Fibroblast of skin of right quadriceps (primary cell): ENCODE measurements at places on chromosomes 3 and 15.
A peak's percentile ranks its signal among the peaks of the same experiment; 100 is the strongest.

DNA sequence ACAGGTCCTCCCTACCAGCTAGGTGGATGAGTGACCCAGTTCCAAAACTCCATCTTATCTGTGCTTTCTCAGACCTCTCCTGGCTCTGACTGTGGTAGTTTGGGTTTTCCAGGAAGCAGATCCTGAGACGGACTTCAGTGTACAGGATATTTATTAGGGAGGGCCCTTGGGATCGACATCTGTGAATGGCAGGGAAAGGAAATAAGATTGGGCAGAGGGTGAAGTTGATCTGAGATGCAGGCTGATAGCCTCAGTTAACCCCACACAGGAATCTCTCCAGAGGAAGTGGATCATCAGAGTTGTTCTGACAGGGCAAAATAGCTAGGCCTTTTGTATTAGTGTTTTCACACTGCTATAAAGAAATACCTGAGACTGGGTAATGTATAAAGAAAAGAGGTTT lies 16.7 kb upstream of the MAPK6 start:
- no peak for DNase-seq

GRCh38 chr3:8218353-8218940 lies 283.2 kb upstream of the LMCD1 start:
- no peak for DNase-seq

- DNase-seq = peak; percentile 24
Observed at GRCh38 chr15:83275412-83275811, 9.1 kb downstream of the BNC1 start.

- peak; percentile 44 for DNase-seq
Observed at GRCh38 chr3:113128386-113129015, 82.9 kb upstream of the BOC start.

DNA sequence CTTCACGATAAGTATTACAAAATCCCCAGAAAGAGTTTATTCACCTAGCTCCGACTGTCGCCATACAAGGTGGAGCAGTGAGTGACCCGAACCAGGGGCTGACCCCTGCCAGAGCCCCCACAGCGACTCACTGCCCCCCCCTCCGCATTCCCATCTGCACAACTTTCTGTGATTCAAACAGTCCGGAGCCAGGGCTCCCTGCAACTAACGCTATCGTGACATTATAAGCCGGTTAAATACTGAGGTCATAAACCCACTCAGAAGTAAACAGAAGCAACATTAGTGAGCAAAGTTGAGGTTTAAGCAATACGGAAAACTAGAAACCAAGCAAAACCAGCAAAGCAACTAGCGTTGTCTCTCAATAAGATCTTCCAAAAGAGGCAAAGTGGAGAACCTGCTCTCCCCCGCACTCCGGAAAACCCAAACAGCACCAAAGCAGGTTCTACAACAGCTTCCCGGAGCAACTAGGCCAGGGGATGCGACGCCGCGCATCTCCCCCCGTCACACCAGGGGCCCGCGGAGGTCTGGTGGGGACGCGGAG lies 642 bp downstream of the SCAP start:
- peak; percentile 5 for DNase-seq

DNA sequence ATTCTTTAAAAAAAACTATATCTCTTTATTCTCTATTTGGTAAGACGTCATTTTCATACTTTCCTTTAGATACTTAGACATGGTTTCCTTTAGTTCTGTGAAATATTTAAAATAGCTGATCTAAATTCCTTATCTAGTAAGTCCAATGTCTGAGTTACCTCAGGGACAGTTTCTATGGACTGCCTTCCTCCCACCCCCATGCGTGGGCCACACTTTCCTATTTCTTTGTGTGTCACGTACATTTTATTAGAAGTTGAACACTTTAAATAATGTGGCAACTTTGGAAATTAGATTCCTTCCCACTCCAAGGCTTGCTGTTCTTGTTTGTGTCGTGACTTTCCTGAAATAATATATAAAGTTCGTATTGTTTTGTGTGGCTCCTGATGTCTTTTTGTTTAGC lies 260.7 kb downstream of the EDEM1 start:
- DNase-seq = no peak

DNA sequence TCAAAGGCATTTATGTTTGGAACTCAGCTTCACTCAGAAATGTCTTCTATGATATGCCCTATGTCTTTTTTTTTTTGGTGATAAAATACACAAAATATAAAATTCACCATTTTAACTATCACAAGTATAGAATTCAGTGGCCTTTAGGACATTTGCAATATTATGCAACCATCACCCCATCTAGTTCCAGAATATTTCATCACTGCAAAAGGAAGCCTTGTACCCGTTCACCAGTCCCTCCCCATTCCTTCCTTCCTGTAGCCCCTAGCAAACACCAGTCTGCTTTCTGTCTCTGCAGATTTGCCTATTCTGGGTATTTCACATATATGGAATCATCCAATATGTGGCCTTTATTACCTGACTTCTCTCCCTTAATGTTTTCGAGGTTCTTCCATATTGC lies 134.8 kb downstream of the ADAMTS9 start:
- no peak for DNase-seq

GRCh38 chr3:98593046-98593936 lies at the start of gene CPOX:
TSS of gene CPOX (minus strand) at chr3:98593611. CDS start at chr3:98593504, 107 bp downstream.
- peak; percentile 89 for DNase-seq

GRCh38 chr3:152127058-152127457 lies 141.7 kb upstream of the MBNL1 start:
- DNase-seq = peak; percentile 43

- no peak for DNase-seq
Observed at GRCh38 chr3:147836330-147836729, 427.2 kb downstream of the ZIC1 start.

- no peak for DNase-seq
Observed at GRCh38 chr15:48416301-48416700, 85.1 kb downstream of the DUT start.

DNA sequence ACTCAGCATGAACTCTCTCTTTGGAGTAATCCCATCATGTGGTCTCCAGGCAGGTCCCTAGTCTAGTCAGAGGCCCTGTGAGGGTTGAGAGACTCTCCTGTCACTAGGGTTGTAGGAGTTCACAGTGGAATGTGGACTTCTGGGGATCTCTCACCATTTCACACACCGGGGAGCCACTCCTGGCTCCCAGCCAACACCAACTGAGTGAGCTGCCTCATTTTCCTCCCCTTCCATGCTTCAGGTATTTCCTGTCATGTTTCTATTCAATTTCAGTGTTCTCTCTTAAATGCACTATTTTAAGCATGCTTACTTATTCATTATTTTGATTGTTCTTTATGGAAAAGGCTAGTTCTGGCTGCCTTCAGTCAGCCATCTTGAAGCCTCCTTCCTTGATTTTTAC lies 467.5 kb upstream of the ARL6 start:
- DNase-seq = no peak

DNA sequence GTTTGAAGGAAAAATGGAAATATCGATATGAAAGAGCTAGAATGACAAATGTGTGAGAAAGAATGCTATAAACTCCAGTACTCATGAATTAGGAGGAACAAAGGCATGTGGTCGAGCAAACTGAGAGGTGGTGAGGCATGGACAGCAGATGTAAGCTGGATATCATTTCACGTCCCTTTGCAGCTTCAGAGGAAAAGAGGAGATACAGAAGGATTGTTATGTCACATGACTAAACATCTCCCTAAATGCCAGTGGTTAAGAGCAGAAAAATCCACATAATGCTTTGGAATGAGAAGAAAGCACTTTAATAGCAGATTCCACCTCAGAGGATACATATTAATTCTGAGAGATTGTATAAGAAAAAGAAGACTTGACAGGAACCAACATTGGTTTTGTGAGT lies 248.7 kb downstream of the ZIC4 start:
- peak; percentile 53 for DNase-seq

DNA sequence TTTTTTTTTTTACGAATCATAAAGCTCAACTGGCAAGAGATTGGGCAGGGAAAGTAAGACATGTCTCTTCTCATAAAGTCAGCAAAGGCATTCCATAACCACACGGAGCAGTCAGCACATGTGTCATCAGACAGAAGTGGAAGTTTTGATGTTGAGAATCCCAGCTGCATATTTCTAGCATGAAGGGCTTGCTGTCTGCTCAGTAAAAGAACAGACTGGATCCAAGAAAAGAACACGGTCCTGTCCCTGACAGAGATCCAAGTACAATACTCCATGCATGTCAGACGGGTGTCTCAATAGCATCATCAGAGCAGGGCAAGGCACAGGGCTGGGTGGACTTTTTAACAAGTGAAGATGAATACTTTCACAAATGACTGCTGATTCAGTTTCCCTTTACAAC lies 38.2 kb downstream of the ABI3BP start:
- DNase-seq = peak; percentile 96

DNA sequence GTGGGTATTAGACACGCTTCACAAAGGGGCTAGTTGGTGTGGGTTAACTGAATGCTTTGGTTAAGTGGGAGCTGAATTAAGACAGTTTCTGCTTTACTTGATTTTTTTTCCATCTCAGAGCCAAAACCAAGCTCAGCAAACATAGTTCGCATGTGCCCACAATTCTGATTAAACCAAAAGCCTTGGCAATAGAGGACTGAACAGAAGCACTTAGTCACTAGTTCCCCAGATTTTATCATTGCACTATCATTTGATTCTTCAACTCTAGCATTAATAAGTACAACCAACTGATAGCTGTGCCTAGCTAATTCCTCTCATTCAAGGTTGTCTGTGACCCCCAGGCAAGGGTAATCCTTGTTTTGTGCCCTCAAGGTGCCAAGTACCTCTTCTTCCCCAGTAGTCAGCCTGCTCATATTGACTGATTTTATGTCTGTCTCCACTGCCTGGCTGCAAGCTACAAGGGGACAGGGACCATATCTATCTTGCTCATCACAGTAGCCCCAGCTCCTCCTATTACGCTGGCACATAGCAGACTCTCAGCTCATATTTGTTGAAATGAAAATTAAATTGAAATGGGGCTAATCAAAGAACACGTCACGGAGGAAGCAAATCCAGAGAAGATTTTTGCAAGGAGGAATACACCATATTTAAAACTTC lies 9.9 kb upstream of the ARHGEF3 start:
- DNase-seq = no peak

GRCh38 chr15:90665288-90666134 lies 51.6 kb upstream of the BLM start:
- DNase-seq = peak; percentile 55

GRCh38 chr3:156620901-156621300 lies 53.5 kb upstream of the TIPARP start:
- DNase-seq = no peak

DNA sequence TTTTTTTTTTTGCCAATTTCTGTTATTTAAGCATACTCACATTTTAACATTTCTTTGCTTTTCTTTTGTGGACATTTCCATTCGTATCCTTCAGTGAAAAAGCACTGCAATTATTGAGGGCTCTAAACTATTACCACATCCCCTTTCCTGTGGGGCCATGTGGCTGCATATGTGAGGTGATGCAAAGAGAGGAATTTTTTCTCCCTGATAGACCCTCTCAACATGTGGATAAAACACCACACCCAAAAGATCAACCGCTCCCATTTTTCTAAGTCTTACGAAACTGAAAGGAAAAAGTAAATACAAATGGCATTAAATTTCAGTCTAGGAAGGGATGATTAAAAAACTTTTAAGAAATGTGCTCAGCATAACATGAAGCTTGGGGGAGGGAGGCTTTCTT lies 68.8 kb downstream of the DNAJC13 start:
- DNase-seq = peak; percentile 43

DNA sequence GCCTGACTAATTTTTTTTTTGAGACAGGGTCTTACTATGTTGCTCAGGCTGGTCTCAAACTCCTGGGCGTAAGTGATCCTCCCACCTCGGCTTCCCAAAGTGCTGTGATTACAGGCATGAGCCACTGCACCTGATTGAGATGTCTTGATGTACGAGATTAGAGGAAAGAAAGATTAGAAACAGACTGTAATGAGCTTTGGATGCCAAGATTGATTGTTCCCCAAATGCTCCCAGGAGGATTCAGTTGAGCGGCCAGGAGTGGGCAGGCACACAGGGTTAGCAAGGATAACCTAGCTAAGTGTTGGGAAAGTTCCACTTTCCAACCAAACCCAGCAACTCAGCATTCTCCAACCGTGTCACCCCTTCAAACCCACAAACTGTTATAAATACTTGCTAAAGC lies 63.7 kb downstream of the SRGAP3 start:
- DNase-seq = no peak

DNA sequence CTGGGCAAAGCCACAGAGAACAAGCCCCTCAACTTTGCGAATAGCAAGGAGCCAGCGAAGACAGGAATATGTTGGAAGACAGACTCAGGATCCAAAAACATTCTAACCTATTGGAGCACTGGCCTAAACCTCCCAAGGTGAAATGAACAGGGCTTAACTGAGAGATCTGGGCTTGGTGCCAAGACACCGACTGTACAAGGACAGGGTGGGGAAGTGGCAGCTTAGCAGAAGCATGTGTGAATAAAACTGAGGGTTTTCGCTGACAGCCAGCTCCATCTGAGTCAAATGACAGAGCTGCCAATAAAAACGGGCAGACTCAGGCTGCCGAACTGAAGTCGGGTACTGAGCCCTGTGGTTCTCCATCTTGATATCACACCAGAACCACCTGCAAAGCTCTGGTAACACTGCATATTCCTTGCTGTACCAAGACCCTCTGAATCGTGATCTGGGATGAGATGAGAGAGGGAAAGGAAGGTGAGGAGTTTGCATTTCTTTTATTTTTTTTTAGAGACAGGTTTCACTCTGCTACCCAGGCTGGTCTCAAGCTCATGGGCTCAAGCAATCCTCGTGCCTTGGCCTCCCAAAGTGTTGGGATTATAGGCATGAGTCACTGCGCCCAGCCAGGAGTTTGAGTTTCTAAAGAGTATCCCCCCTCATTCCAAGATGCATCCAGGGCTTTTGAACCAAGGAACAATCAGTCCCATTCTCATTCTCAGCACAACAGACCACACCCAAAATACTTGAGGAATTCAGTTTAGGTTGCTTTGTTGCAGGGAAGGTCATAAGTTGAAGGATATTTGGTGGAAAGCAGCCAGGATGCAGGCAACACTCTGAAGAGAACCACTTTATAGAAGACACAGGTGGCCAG lies 6.0 kb upstream of the PLCB2 start:
- DNase-seq = peak; percentile 48

GRCh38 chr15:84111575-84111974 lies 124.0 kb upstream of the GOLGA6L4 start:
- DNase-seq = no peak

GRCh38 chr3:100637197-100637631 lies 27.8 kb downstream of the ADGRG7 start:
- peak; percentile 24 for DNase-seq

DNA sequence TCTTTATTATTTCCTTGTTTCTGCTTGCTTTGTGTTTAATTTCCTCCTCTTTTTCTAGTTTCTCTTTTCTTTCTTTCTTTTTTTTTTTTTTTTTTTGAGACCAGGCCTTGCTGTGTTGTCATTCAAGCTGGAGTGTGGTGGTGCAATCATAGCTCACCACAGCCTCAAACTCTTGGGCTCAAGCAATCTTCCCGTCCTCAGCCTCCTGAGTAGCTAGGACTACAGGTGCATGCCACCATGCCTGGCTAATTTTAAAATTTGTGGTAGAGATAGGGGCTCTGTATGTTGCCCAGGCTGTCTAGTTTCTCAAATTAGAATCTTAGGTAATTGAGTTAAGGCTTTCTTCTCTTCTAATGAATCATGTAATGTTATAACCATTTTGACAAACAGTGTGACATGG lies 22.4 kb downstream of the SLMAP start:
- DNase-seq = no peak

- no peak for DNase-seq
Observed at GRCh38 chr3:127165036-127165435, 27.9 kb upstream of the PRR23E start.
